ENCODE measurements at places on chromosomes 11 and 22.

DNA sequence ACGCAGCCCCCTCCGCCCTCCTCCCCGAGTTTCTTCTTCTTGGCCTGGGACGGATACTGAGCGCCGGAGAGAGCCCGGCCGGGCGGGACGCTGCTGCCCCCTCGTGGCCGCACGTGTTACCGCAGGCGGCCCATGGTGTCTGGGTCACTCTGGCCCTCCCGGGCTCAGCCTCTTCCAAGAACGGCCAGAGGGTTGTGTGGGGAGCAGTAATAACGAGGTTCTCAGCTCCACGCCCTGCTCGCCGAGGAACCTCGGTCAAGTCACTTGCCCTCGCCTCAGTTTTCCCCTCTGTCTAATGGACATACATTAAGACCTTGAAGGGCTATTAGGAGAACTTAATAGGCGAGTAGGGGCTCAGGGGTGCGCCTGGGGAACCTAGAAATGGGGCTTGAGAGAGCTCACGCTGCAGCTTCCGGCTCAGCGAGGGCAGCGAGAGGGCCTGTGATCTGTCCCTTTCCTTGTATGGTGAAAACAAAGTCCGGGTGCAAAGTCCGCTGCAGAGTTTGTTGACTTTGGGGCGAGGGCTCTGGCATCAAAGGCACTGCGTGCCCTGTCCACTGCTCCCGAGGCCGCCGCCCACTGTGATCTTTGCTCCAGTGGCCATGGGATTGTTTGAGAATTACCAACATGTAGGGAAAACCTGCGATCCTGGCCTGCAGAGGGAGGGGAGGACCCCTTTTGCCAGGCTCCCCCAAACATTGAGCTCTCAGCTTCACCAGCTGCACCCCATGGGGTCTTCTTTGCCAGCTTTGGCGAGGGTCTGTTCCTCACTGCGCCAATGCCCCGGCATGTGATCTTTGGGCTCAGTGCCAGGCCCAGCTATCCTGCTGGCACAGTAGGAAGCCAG lies 14.4 kb upstream of the LRP5 start:
- peak; percentile 78 for DNase-seq

GRCh38 chr11:94757037-94757735 lies 11.0 kb upstream of the AMOTL1 start:
- DNase-seq = no peak

DNA sequence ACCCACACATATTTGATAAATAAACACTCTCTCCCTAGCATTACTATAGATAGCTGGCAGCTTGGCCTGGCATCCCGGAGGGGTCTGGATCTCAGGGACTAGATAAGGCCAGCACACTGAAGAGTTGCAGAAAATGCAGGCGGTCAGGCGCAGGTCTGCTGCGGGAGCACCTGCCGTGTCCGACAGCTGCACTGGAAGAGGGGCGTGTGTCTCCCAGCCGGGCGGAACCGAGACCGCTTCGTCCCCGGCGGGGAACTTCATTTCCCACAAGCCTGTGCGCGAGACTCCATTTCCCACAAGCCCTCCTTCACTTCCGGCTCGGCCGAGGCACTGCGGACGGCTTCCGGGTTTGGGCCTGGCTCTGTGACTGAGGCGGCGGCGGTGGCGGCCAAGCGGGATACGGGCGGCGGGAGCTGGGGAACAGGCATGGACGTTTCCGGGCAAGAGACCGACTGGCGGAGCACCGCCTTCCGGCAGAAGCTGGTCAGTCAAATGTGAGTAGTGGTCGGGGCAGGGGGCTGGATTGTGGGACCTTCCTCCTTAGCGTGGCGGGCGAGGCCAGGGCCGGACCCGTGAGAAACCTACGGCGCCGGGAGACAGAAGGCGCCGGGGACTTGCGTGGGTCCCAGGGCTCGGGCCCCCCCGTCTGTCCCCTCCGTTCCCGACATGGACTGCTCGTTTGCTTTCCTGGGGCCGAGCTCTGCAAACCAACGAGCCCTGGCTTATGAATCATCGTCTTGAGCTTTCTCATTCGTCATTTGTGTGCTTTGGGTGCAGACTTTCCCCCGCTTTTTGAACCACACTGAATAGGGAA lies at the start of gene MED15:
TSS of gene MED15 (plus strand) at position 358 of the 814 bp plus-strand sequence. CDS start at position 427, 69 bp downstream.
- DNase-seq = peak; percentile 93

DNA sequence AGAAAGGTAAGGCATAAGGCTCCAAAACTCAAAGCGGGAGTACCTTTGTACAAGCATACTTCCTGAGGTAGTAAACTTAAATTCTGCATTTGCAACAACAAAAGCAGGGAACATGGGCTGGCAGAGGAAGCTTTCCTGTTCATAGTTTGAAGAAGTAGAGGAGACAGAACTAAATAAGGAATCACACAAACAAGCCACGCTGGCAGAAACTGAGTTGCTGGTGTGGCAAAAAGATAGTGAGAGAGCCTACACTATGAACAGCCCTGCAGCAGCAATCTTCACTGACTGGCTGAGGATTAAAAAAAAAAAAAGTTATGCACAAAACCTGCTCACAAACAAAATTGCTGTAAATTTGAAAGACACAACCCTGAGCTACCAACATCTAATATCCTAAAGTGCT lies 46.5 kb downstream of the FCHSD2 start:
- no peak for DNase-seq

- DNase-seq = peak; percentile 60
These were observed 22.7 kb upstream of the XBP1 start for GRCh38 chr22:28822930-28823551.

- DNase-seq = no peak
These were observed 3.3 kb upstream of the SUSD2 start for GRCh38 chr22:24178021-24178431.

DNA sequence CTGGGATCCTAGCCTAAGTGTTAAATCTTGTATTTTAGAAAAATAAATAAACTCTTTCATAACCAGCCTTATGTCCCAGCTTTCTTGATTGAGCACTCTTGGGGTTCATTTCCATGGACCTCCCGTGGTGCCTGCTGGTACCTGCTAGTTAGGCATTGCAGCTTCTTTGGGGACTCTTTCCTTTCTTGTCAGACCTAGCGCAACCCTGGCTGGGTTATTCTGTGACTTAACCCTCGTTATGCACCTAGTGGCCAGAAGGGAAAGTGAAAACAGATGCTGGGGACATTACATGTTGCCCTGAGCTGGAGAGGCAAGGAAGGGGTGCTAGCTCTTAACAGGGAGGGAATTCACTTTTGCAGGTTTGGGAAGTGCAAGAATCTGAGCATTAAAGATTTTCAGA lies 46.8 kb downstream of the APIP start:
- no peak for DNase-seq

DNA sequence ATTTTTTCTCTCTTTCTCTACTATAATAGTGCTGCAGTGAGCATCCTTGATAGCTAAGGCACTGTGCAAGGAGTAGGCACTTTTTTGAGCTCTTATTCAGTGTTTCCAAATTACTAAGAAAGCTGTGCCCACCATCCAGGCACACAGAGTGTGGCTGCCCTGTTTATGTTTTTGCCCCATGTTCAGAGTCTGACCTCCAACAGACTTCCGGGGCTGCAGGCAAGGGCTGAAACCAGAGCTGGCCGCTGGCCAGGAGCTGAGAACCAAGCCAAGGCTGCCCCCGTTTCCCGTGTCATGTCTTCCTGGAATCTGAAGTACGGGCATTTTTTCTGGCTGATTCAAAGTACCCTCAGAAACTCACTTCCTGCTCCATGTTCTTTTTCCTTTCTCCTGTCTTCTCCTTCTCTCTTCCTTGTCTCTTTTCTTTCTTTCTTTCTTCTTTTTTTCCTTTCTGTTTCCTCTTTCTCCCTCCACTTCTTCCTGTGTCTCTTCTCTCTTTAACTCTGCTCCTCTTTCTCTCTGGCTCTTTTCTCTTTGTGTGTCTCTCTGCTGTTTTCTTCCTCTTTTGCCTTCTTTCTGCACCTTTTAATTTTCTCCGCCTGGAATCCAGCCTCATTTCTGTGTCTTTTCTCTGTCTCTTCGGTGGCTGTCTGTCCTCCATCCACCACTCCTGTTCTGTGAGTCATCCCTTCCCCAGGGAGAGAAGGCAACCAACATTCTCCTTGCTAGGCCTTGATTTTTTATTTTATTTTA lies 17.0 kb upstream of the KCTD14 start:
- DNase-seq = peak; percentile 22

DNA sequence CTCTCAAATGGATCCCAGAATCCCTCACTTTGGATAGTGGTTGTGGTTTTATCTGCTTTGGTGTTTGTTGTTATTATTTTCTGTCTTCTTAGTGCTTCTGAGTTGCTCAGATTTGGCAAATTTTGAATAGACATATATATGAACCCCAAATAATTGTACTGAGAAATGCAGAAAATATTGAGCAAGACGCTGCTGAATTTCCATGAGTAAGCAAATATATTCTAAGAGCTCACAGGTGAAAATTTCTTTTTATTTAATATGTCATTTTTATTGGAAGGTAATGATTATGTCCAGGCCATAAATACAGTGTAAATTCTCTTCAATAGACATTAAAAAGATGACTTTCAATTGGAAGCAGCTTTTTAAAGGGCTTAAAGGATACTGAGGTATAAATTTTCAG lies 152.1 kb downstream of the FAT3 start:
- no peak for DNase-seq

DNA sequence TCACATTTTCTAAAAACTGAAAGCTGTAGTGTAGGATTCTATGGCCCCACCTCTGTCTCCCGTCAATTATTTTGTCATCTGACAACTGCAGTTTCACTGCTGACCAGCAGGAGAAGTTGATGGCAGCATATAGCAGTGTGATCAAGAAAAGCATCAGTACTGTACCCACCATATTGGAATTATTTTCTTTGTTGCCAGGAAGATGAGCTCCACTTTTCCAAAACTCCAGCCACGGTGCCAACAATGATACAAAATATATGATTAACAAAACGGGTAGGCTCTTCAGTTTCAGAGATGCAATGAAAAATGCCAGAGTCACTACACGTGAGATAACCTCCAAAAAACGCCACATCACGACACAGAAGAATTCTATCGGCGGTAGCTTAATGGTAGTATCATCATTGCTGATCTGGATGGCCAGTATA lies 41.3 kb downstream of the XKR3 start:
- no peak for DNase-seq

DNA sequence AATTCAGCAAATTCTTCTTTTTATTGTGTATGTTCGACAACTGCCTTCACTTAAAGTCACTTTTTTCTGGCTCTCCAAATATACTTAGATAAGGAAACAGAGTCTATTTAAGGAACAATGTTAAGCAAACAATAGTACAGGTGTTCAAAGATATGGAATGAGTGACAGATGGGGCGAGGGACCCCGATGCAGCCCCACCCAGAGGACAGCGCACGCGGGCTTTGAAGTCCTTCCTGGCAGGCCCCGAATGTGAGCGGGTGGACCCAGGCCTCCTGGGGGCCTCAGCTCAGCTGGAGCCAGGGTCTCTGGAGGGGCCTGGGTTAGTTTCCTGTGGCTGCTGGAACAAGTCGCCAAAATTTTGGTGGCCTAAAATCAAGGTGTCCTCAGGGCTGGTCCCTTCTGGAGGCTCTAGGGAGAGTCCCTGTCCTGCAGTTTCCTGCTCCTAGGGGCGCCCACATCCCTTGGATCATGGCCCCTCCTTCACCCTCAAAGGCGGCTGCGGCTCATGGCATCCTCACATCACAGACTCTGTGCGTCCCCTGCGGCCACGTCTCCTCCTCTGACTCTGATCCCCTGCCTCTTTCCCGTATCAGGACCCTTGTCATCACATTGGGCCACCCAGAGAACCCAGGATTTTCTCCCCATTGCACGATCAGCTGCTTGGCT lies 40.6 kb upstream of the KCNQ1OT1 start:
- DNase-seq = no peak

GRCh38 chr22:49619301-49619700 lies 208.4 kb downstream of the BRD1 start:
- no peak for DNase-seq

DNA sequence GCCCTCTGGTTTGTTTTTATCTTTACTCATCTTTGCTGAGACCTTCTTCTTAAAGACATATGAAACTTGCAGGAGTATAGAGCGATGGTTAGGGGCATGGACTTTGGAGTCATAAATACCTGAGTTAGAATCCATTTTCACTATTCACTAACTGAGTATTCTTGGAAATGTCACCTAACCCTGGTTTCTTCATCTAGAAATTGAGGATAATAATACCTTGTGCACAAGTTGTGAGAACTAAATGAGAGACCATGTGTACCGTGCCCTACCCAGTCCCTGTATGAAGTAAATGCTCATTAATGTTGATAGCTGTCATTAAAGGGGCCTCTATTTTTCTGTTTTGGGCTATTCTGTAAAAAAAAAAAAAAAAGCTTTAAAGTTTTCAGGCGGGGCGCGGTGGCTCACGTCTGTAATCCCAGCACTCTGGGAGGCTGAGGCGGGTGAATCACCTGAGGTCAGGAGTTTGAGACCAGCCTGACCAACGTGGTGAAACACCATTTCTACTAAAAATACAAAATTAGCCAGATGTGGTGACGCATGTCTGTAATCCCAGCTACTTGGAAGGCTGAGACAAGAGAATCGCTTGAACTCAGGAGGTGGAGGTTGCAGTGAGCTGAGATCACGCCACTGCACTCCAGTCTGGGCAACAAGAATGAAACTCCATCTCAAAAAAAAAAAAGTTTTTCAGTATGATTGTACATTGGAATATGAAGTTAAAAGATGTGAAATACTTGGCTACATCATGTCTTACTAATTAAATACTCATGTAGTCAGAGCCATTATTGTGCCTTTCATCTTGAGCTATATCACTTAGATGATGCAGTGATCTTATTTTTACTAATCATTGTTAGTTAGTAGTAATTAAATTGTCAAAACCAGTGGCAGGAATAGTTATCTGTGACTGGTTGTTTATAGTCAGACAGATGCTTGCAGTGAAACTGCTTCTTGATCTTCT lies 95.0 kb downstream of the AMOTL1 start:
- DNase-seq = no peak

GRCh38 chr11:103380031-103380430 lies 270.8 kb downstream of the DYNC2H1 start:
- DNase-seq = no peak

DNA sequence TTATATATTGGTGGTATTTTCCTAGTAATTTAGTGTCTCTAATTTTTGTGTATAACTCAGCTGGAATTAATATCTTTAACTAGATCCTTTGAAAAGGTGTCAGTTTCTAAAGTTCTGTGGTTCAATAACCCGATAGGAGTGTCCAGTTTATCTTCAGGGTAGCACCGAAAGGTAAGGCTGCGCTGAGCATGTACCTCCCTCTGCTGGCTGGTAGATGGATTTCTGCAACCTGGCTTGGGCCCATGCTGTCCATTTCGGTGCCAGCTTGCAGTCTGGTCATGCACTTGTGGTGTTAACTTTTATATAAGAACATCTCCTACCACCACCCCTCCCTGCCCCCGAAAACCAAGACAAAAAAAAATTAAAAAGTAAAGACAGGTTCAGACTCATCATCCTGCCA lies 24.7 kb downstream of the EXT2 start:
- no peak for DNase-seq

- DNase-seq = no peak
These were observed 107.8 kb upstream of the RASSF10 start for GRCh38 chr11:12901272-12901671.
